ENCODE measurements at places on chromosomes 11 and 22. TPM values are rescaled to one million over a fixed set of nuclear protein-coding genes. Genes with fewer than 3 reads are reported as not detected.

Gene TAF6L
- total RNA-seq, result 15.6 TPM

Gene ST14
- 401 TPM for total RNA-seq

Gene SLC35F2
- total RNA-seq, result 9.1 TPM

DNA sequence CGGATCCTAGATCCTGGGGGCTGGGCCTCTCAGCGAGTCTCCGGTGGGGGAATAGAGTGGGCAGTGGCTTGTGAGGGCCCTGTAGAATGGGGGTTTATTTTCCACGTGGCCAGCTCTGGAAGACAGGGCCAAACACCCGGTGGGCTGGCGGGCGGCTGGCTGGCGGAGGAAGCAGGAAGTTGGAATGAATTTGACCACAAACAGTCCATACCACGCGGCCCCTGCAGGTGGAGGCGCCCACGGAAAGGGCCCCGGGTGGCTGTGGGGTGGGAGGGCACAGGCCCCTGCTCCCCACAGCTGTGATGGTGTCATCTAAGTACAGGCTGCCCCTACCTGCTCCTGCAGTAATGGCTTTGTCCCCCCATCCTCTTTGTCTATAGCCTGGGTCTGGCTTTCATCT lies 15.1 kb downstream of the MCAT start:
- peaks cover 12% of the 10 kb centered on the region for H3K4me1 ChIP-seq
- no peak for DNase-seq
- peak overlapping the region; percentile 19 for H3K4me3 ChIP-seq
- H3K27ac ChIP-seq, result no peak overlapping the region

DNA sequence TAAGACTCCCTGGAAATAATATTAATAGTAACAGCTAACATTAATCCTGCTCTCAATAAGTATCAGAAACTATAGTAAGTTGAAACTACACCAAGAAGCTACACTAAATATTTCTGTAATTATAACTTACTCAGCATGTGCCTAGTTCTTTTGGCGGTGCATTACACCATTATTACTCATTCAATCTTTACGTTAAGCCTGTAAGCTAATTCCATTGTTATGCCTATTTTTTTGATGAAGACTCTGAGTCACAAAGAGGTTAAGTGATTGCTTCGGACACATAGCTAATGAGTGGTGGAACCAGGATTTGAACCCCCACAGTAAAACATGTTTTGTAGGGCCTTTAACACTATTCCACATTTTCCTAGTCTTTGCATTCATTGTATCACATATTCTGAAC lies 111.6 kb downstream of the RASSF10 start:
- no peak overlapping the region for H3K27ac ChIP-seq
- no peak overlapping the region for H3K4me3 ChIP-seq
- H3K36me3 ChIP-seq, result no peaks in the 10 kb centered on the region
- DNase-seq, result no peak

- DNase-seq, result no peak
- no peak overlapping the region for H3K4me3 ChIP-seq
- no peaks in the 10 kb centered on the region for H3K36me3 ChIP-seq
- no peaks in the 10 kb centered on the region for H3K4me1 ChIP-seq
Measured at GRCh38 chr11:34585304-34585734, 35.6 kb upstream of the EHF start.

DNA sequence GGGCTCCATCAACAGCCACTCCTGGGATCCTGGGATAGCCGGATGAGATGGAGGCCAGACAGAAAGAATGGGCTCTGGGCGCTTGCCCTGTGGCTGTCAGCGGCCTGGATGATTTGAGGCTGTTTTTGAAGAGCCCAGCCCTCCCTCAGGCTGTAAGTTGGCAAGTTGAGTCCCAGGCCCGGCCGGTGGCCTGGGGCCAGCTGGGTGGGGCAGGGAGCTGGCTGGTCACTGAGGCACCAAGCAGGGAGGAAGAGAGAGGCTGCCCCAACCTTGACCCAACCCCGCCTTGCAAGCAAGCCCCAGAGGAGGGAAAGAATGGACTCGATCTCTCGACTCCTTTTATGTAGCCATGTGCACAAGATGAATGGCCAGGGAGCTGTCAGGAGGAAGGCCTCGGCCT lies 34.9 kb downstream of the RIBC2 start:
- no peaks in the 10 kb centered on the region for H3K4me1 ChIP-seq
- no peaks in the 10 kb centered on the region for H3K27me3 ChIP-seq
- no peak overlapping the region for H3K4me3 ChIP-seq
- H3K36me3 ChIP-seq, result no peaks in the 10 kb centered on the region

- no peak overlapping the region for H3K4me3 ChIP-seq
- no peaks in the 10 kb centered on the region for H3K36me3 ChIP-seq
- no peaks in the 10 kb centered on the region for H3K27me3 ChIP-seq
- no peaks in the 10 kb centered on the region for H3K4me1 ChIP-seq
- H3K27ac ChIP-seq, result no peak overlapping the region
Measured at GRCh38 chr11:61907871-61908729, 9.3 kb downstream of the RAB3IL1 start.

GRCh38 chr22:27593378-27593777 lies 208.2 kb downstream of the MN1 start:
- no peak overlapping the region for H3K27ac ChIP-seq
- H3K4me1 ChIP-seq, result no peaks in the 10 kb centered on the region
- H3K27me3 ChIP-seq, result no peaks in the 10 kb centered on the region

- H3K36me3 ChIP-seq, result no peaks in the 10 kb centered on the region
- no peak overlapping the region for H3K4me3 ChIP-seq
- DNase-seq, result no peak
- H3K27me3 ChIP-seq, result no peaks in the 10 kb centered on the region
- H3K27ac ChIP-seq, result peak overlapping the region; percentile 33
- no peaks in the 10 kb centered on the region for H3K4me1 ChIP-seq
Measured at GRCh38 chr11:129950101-129951091, 52.2 kb downstream of the PRDM10 start.
